ENCODE measurements at places on chromosomes 1 and 21. TPM values are rescaled to one million over a fixed set of nuclear protein-coding genes. Genes with fewer than 3 reads are reported as not detected.
A peak's percentile ranks its signal among the peaks of the same experiment; 100 is the strongest.

GRCh38 chr1:234864116-234864515 is 254.1 kb upstream of the IRF2BP2 start:
- DNase-seq = no peak

GRCh38 chr1:25040122-25040685 is 110.1 kb upstream of the RUNX3 start:
- DNase-seq = no peak

DNA sequence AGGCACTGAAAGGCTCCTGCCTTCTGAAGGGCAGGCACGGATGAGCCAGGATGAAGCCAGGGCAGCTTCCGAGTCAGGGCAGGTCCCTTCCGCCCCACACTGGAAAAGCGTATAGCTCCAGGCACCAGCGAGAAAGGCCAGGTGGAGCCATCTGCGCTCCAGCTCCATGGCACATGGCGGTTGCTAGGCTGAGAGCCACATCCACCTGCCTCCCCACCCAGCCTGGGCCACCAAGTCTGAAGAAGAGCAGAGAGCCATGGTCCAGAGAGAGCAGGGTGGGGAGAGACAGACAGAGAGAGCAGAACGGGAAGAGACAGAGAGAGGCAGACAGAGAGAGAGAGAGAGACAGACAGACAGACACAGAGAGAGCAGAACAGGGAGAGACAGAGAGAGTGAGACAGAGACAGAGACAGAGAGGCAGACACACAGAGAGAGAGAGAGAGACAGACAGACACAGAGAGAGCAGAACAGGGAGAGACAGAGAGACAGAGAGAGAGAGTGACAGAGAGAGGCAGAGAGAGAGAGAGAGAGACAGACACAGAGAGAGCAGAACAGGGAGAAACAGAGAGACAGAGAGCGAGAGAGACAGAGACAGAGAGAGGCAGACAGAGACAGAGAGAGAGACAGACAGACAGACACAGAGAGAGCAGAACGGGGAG is 5.2 kb downstream of the FNDC10 start:
- no peak for DNase-seq

DNA sequence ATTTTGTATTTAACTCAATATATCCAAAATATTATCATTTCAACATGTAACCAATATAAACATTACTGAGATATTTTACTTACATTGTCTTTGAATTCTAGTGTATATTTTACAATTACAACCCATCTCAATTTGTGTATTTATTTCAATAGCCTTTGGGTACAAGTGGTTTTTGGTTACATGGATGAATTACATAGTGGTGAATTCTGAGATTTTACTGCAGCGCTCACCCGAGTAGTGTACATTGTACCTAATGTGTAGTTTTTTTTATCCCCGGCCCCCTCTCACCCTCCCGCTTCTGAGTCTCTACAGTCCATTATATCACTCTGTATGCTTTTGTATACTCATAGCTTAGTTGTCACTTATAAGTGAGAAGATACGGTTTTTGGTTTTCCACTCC is 117.0 kb upstream of the GALNT2 start:
- no peak for DNase-seq

DNA sequence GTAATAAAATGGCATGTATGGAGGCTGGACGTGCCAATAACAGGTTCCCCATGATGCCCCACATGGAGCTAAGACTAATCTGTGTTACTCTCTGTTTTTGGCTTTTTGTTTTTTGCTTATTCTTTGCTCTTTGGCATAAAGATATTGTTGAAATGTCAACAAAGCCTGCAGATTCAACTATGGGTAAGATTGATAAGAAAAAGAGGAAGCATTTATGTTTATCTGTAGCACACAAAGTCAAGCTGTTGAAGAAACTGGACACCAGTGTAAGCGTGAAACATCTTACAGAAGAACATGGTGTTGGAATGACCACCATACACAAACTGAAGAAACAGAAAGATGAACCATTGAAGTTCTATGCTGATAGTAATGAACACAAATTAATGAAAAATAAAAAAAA is 402.7 kb downstream of the LTN1 start:
- DNase-seq = no peak

GRCh38 chr1:93670141-93670540 is 11.5 kb downstream of the BCAR3 start:
- no peak for DNase-seq

GRCh38 chr1:115771847-115772457 is 3.4 kb upstream of the CASQ2 start:
- DNase-seq = peak; percentile 43

DNA sequence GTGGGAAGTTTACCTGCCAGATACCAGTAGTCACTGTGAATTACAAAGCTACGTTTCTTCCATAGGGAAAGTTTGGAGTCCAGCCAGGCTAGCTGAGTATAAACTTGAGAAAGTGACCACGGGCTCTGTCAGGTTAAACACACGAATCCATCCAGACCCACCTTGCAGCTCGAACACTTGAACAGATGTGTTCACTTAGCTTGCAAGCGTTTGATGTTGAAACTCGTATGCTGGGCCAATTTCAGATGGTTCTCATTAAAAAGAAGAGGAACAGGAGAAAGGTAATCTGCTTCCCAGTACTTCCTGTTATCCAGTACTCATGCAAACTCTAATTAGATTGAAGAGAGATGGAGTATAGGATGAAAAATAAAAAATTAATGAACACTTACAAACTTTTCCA is 636.4 kb downstream of the SMYD3 start:
- no peak for DNase-seq

GRCh38 chr1:32353886-32354570 is 8.3 kb downstream of the FAM229A start:
- no peak for DNase-seq

DNA sequence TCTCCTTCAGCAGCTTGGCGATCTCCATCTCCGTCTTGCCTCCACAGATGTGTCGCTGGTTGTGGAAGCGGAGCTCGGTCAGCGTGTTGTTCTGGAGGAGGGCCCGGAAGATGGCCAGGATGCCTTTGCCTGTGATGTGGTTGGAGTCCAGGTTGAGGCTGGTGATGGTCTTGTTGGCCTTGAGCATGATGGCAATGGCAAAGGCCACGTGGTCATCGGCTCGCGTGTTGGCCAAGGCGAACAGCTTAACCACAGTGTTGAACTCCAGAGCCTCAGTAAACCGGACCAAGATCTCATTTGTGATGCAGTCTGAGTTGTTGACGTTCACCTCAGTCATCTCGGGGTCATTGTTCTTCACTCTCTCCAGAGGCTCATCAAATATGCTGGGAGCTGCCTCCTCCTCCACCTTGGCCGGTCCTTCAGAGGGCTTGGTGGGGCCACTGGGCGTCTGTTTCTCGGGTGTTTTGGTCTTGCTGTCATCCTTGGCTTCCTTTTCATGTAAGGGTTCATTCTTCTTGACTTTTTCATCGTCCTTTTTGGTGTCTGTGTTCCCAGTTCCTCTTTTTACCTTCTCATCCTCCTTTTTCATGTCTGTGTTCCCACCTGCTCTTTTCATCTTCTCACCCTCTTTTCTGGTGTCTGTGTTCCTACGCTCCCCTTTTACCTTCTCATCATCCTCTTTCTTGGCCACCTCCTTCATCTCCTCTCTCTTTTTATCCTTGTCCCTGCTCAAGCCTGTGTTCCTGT is 11.2 kb downstream of the SHISA4 start:
- no peak for DNase-seq

- no peak for DNase-seq
Measured at GRCh38 chr1:168396940-168397684, 116.4 kb downstream of the TBX19 start.

DNA sequence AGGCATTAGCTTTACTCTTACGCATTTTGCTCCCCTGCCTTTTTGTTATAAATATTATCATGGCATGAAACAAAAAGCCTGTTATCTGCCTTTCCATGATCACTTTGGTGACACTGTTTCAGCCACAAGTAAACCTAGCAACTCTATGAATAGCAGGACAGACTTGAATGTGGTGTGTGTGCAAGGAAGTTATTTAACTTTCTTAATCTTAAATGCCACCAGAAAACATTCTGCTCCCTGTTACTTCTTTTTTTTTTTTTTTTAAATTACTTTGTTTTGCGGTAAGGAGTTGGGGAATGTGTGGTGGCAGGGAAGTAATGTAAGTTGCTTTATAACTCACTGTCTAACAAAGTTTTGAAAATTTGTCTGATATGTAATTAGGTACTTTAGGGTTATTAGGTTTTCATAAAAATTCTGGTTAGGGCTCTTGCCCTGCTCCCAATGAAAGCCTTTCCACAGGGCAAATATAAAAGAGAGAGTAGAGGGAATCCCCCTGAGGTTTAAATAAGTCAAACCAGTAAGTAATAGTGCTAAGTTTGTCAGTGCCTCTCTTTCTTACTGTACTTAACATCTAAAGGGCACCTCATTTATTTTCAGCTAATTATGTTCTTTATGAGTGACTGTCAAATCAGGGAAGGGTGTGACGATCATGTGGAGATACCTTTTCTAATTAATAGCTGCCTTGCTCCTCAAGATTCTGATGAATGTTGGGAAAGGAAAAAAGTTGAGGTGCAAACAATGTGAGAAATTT is 39.5 kb downstream of the RASAL2 start:
- no peak for DNase-seq

PPIAL4G gene
- total RNA-seq = 0.14 TPM

C1orf53 gene
- total RNA-seq = 4.3 TPM

BCAN gene
- total RNA-seq = not detected

KRTAP7-1 gene
- not detected for total RNA-seq

DMRTA2 gene
- 0.20 TPM for total RNA-seq

Data from progenitor cell of endocrine pancreas (in vitro differentiated cells).